HepG2 (cell line): ENCODE measurements at places on chromosomes 6 and 20. TPM values are rescaled to one million over a fixed set of nuclear protein-coding genes. Genes with fewer than 3 reads are reported as not detected.

PLAGL1 gene
- polyA plus RNA-seq = 2.2 and 2.3 TPM in 2 replicates

AMD1 gene
- polyA plus RNA-seq = 77.3 and 108 TPM in 2 replicates

CDH22 gene
- polyA plus RNA-seq = not detected in 2 replicates

RHAG gene
- not detected in 2 replicates for polyA plus RNA-seq

MATN4 gene
- polyA plus RNA-seq = 0.04 TPM in 1 of 2 replicates, not detected in the other

TMEM74B gene
- polyA plus RNA-seq = 18.4 and 25.0 TPM in 2 replicates

CLVS2 gene
- not detected in 2 replicates for polyA plus RNA-seq

NFATC2 gene
- polyA plus RNA-seq = 1.9 TPM in 2 replicates

DNA sequence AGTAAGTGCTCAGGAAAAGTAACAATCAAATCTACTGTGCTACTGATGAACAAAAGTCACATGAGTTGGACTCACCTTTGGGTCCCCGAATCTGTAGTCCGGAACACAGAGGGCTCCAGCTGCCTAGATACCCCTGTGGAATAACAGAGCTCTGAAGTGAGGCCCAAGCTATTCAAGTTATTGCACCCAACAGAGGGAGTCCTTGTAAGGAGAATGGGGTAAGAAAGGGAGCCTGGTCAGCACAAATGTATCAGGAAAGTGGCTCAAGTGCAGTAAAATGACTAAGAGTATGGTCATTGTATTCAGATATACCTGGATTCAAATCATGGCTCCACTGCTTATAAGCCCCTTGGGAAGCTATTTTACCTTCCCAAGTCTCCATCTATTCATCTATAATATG, 20.9 kb downstream of the EDN1 start:
- DNase-seq = no peak

DNA sequence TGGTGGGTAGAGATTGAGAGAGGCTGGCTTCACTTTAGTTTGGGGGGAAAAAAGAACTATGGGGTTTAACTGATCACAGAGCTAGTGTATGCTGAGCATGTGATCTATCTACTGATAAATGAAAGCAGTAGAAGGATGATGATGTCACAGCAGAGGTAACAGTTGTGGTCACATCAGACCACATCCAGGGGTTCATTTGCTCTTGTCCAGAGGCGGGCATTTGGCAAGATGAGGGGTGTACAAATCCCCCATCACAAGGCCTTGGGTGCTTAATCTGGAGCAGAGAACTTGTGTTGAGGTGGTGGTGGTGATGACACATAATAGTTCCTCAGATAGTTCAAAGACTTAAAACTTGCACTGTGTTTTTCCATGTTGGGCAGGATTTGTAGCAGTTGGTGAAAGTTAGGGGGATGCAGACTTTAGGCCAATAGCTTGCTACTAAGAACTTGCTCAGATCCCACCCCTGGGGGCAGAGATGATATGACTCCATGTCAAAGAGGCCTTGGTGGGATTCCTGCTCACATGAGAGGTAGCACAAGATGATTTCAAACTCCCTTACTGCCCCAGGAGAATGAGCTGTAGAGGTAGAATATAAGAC, 63.4 kb downstream of the PRDM1 start:
- DNase-seq = no peak

DNA sequence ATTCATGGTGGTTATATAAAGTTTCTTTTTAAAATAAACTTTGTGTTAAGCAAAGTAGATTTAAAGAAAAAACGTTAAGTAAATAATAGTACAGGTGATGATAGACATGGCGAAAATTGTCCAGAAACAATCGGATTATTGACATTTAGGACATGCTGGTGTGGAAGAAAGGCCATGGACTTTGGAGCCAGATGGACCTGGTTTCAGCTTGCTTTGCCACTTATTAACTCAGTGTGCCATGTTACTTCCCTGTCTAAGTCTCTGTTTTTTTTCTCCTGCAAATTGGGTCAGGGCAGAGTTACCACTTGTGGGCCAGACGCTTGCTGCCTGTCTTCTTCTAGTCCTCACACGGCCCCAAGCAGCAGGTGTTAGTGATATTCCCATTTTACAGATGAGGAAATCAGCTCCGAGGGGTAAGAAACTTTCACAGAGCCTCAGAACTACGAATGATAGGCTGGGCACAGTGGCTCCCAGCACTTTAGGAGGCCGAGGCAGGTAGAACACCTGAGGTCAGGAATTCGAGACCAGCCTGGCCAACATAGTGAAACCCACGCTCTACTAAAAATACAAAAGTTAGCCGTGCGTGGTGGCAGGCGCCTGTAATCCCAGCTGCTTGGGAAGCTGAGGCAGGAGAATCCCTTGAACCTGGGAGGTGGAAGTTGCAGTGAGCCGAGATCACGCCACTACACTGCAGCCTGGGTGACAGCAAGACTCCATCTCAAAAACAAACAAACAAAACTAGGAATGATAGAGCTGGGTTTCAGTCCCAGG, 12.4 kb downstream of the KIF3B start:
- DNase-seq = peak; percentile 100

DNA sequence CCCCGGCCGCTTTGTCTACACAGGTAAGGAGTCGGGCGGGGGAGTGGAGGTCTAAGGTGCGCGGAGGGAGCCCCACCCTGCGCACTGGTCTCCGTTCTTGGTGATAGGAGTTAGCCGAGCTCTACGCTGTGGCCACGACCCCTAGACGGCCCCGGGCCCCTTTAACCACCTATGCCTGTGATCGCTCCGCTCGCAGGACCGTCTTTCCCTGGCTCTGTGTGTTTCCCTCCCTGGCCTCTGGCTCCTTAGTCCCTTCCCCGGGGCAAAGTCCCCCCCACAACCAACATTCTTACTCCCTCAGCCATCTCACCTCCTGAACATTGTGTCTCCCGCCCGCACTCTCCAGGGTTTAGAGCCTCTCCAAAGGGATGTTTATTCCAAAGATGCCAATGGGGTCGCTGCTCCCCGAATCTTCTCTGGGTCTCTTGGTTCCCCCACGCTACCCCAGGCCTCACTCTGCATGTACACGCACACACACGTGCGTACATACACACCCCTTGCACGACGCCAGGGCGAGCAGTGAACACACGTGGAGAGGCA, 50.4 kb downstream of the CPXM1 start:
- no peak for DNase-seq

DNA sequence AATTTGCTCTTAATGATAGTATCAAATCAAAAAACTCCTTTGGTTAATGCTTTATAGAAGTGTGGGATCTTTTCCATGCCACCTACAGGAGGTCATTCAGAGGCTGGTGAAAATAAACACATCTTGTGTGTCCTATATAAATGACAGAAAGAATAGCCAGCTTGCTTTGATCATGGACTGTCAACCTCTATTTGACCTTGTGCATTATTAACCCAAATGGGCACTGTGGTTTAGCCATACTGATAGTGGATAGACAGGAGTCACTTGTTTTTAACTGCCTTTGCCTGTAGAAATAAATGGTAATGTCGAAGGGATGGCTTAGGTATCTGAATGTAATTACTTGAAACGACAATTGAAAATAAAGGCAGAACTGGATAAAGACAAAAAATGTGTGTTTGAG, 123.8 kb downstream of the CDKAL1 start:
- DNase-seq = peak; percentile 85

DNA sequence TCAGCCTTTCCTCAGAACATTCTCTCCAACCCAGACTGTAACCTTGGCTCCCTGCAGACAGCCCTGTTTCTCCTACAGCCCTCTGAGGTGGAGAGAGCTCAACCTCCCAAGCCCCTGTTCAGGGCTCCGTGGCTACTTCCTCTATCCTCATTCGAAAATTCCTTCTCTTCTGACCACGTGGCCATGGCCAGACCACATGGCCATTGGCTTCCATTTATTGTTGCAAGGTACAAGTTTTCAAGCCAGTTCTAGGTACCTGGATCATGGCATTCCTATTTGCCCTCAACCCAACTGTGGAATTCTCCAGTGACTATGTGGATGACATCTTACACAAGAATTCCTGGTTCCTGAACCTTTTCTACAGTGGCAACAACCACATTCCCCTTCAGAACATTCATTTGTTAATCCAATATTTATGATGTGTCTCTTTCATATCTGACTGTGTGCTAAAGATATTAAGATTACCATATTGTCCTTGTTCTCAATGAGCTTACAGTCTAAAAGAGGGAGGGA, 161.9 kb downstream of the GMPR start:
- DNase-seq = no peak

- no peak for DNase-seq
These were observed 4.7 kb downstream of the DSN1 start for GRCh38 chr20:36768768-36769430.

GRCh38 chr6:160356074-160356744, 8.0 kb downstream of the SLC22A3 start:
- no peak for DNase-seq

GRCh38 chr6:164928057-164928727, 381.2 kb downstream of the C6orf118 start:
- no peak for DNase-seq

GRCh38 chr20:45011108-45011526, 44.8 kb downstream of the STK4 start:
- peak; percentile 49 for DNase-seq

DNA sequence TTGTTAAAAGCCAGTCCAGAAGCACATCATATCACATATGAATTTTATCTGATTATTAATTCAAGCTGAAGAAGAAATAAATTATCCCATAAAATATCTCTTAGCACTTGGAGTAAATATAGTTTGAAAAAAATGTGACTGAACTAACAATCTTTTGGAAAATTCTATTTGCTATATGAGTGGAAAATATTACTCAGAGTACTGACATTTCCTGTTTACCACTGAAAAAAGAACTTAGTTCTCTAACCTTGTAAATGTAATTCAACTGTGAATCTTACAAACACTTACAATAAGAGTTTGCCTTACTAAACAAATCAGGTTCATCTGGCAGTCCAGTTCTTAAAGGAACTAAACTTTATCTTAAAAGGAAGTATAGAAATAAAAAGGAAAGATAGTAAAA, 44.2 kb downstream of the MOXD1 start:
- DNase-seq = no peak

DNA sequence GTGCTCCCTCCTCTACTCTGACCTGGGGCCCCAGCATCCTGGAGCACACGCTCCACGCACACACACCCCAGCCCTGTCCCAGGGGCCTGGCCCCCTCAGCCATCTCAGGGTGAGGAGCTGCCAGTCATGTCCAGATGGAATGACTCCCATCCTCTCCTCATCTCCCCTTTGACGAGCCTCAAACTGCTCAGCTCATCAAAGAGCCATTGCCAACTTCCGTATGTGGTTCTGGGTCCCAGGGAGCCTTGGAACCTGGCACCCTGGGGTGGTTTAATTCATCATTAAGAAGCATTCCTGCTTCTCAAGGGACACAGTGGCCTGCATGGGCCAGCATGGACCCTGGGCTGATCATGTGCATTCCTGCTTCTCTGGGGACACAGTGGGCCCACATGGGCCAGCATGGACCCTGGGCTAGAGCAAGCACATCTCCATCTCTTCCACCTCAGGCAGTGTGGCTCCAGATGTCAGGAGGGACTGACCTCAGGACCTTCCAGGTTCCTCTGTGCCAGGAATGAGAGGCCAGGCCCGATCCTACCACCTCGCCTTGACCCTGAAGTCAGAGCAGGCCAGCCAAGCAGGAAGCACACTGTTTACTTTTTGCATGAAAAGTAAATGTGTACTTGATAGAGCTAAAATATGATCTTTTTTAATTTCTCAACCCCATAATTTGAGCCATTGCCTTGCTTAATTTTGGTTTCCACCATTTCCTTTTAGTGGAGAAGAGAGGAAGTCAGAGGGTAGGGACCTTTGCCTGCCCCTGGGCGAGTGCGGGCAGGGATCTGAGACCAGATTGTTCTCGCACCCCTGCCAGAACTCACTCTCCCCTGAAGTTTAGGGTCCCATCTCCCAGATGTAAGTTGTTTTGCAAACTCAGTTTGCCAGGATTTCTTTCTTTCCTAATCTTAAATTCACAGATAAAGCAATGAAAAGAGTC, 26.1 kb downstream of the SPATA2 start:
- no peak for DNase-seq

GRCh38 chr20:61737346-61737745, 328.3 kb downstream of the TAF4 start:
- no peak for DNase-seq

DNA sequence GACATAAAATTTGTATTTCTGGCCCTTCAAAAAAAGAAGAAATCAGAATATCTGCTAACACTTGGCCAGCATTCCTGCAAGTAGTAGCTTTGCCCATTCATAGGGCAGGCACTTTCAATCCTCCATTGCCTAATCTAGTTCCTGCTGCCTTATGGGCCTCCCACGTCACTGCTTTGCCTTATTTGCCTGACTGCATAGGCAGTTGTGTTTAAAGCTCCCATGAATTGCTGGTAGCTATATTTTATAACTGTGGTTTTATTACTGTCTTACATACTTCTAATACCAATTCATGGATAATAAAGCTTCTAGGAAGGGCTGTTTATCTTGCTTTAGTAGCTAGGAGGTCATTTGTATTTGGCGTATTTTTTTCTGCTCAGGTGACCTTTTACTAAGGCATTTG, 7.7 kb upstream of the SLC35A1 start:
- DNase-seq = no peak

GRCh38 chr6:33692760-33693158, 18.7 kb downstream of the UQCC2 start:
- no peak for DNase-seq

GRCh38 chr6:143040018-143040417, 20.7 kb upstream of the AIG1 start:
- no peak for DNase-seq

DNA sequence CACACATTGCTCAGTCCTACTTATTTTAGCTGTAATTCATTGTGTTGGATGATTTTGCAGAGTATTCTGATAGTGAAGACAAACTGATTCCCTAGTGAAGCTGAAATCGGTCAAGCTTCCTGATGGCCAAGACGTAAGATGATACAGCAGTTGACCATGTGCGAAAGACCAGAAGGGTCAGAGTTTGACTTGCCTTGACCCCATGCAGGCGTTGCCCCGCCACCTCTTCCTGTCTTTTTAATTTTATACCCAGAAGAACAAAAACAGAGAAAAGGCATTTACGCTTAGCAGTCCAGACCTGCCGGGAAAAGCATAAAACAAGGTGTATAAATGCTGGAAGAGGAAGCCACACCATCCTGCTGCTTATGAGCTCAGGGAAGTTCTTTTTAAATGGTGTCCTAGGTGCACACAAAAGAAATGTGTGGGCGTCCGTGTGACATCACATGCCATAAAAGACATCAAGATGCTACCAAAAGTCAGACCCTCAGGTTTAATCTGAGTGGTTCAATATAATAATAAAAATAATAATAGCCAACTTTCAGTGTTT, 32.2 kb downstream of the TSHZ2 start:
- no peak for DNase-seq

DNA sequence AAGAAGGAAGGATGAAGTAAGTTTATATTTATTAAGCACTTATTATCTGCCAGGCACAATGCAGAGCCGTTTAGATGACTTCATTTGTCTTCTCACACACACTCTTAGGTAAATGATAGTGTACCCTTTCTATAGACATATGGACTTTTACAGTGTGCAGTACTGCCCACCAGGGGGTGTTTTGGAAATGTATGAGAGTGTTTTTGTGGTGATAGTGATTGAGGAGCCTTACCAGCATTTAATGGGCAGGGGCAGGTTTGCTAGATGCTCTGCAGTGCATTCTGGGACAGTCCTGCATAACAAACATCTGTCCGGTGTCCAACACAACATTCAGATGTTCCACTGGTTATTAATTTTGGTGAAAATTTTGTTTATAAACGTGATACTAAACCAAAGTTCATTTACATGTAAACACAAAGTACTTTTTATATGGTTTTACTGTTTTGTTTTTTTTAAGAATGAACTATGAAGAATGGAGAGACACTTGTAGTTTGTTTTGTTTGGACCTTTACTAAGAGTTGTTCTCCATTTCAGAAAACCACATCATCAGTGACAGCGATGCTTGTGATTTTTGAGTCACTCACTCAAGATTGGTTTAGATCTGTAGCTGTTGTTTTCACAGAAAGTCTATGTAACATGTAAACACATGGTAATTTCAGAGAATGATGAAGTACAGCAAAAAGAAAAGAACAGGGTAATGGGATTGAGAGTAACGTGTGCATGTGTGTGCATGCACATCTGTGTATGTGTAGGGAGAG, 19.9 kb downstream of the KCNS1 start:
- peak; percentile 63 for DNase-seq
